Endodermal cell (in vitro differentiated cells): ENCODE measurements at places on chromosomes 1 and 21. TPM values are rescaled to one million over a fixed set of nuclear protein-coding genes. Genes with fewer than 3 reads are reported as not detected.

DNA sequence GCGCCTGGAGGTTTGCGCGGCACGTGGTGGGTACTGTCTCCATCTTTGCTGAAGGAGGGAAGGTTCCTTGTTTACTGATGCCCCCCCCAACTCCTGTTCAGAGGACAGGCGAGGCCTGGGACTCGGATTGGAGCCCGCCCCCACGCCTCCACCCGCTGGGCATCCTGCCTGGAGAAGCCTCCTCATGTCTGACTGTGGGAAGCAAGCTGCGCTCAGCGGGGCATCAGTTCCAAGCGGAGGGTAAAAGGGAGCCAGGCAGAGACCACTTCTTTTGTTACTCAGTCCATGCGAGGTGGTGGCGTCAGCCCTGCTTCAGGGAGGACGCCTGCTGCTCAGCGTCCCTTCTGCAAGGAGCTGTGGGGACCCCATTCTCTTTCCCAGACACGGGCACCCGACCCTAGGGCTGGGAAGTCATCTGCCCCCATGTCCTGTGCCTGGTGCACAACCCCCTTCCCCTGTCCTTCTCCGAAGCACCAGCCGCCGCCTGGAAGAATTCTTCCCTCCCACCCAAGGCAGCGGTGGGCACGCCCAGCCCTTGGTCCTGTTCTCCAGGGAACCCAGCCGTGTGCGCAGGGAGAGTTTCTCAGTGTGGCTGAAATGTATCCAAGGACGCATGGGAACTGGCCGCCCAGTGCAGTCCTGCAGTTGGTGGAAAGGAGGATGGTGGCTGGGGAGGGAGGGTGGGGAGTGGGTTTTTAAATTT lies 414.0 kb downstream of the CAMTA1 start:
- DNase-seq, result peak; percentile 70

DNA sequence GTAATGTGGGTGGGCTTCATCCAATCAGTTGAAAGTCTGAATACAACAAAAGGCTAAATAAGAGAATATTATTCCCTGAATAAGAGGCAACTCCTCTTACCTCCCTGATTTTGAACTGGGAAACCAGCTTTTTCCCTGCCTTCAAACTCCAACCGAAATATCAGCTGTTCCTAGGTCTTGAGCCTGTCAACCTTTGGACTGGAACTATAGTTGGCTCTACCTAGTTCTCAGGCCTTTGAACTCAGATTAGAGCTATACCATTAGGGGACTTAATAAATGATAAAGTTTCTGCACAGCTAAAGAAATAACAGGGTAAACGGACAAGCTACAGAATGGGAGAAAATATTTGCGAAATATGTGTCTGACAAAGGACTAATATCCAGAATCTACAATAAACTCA lies 43.8 kb upstream of the BEND5 start:
- no peak for DNase-seq

DNA sequence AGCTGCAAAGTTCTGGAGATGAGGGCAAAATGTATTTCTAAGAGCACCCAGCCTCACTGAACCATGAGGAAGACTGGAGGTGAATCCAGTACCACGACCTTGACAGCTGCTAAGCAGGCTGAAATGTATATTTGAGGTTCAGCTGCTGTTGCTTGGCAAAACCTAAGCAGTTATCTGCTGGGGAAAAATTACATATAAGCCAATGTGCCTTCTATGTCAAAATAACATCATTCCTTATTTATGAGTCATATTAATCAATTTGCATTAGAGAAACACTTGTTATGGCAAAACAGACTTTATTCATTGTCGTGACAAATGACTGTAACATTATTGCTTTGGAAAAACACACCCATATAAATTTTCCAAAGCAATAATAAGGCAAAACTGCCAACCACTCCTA lies 560.5 kb upstream of the NR5A2 start:
- DNase-seq, result no peak

GRCh38 chr1:99646868-99647267 lies 955 bp downstream of the PALMD start:
- DNase-seq, result no peak

The DUSP23 gene
- total RNA-seq, result 27.8 and 28.8 TPM in 2 replicates

- DNase-seq, result peak; percentile 83
Observed at GRCh38 chr1:72284348-72285073, 2.2 kb upstream of the NEGR1 start.

The PBXIP1 gene
- total RNA-seq, result 40.8 to 54.8 TPM (median 42.5 TPM) in 3 replicates

The FABP3 gene
- total RNA-seq, result 3.3 to 20.0 TPM (median 3.4 TPM) in 3 replicates

The BNIPL gene
- total RNA-seq, result 0.56 and 1.6 TPM in 2 replicates

The DCLRE1B gene
- 7.4 and 9.5 TPM in 2 replicates for total RNA-seq

The ITSN1 gene
- total RNA-seq, result 89.6 and 91.2 TPM in 2 replicates

DNA sequence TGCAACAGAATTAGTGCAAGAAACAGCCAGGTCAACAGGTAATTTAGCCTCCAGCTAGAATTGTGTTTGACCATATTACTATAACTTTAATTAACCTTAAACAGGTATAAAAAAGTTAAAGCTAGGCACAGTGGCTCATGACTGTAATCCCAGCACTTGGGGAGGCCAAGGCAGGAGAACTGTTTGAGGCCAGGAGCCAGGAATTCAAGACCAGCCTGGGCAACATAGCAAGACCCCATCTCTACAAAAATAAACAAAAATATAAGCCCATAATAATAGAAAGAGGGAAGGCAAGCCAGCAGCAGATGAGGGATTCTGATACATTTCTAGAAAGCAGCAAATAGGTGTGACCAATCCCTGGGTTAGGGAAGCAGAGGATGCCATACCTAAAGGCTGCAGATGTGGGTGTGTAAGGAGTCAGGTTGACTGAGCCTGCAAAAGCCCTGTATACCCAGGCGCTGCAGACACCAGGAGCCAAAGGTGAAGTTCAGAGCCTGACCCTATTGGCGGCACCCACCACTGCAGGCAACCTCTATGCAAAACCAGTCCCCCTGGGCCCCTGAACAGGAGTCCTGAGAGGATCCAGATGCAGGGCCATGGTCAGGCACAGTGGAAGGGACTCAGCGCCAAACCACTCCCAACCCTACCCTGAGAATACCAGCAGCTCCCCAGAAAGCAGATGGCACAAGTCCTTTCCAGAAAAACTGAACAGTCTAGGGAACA lies 19.3 kb upstream of the LSS start:
- DNase-seq, result peak; percentile 36

The CSRP1 gene
- 16.1 and 20.5 TPM in 2 replicates for total RNA-seq

GRCh38 chr1:2198571-2198970 lies 4.0 kb upstream of the FAAP20 start:
- no peak for DNase-seq

DNA sequence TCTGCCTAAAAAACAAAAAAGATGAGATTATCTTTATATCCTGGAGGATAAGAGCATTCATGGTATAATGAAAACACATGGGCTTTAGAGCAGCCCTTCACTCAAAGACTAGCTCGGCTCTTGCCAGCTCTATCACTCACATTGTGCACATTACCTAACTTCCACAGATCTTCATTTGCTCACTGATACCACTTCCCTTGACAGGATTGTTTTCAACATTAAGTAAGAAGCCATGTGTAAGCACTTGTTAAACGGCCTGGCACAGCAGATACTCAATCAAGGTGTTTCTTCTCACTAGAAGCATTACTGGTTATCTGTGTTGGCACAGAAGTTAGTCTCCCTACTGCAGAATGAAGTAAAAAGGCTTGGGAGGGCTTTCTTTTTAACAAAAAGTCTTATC lies 18.7 kb downstream of the LPGAT1 start:
- DNase-seq, result no peak

The LCE3D gene
- total RNA-seq, result not detected in 2 replicates

The GNG12 gene
- 7.7 and 9.3 TPM in 2 replicates for total RNA-seq

DNA sequence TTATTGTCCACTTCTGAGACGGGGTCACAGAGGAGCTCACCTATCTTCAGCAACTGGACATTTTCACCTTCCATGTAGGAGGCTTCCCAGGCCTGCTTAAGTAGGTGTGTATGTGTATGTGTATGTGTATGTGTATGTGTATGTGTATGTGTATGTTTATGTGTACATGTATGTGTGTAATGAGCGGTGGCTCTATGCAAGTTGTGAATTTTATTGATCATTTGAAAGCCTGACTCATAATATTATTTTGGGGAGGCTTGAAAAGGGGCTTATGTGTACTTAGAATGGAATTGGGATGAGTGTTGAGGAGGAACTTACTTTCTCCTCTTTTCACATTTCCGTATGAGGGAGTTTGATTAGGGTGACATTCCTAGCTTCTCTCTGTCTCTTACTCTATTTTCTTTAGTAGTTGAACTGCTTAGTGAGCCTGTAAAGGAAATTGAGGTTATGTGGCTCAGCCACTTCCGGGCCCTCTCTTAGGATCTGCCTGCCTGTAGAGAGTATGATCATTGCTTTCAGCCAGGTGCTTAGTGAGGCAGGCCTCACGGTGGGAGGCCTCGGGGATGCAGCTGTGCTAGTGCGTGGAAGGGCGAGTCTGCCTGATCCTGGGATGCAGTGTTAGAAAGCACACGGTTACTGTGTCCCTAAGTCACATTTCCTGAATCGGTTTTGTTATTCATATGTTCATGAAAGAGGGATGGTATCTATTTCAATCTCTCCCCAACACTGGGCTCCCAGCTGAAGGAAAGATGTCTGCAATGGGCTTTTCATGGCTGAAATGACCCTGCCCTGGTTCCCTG lies 61.0 kb downstream of the IER5 start:
- DNase-seq, result no peak

The DCAF8 gene
- total RNA-seq, result 169 and 185 TPM in 2 replicates

The POU3F1 gene
- total RNA-seq, result 0.20 to 2.0 TPM (median 0.27 TPM) in 3 replicates

- DNase-seq, result no peak
Observed at GRCh38 chr1:229704157-229704556, 78.1 kb downstream of the URB2 start.

DNA sequence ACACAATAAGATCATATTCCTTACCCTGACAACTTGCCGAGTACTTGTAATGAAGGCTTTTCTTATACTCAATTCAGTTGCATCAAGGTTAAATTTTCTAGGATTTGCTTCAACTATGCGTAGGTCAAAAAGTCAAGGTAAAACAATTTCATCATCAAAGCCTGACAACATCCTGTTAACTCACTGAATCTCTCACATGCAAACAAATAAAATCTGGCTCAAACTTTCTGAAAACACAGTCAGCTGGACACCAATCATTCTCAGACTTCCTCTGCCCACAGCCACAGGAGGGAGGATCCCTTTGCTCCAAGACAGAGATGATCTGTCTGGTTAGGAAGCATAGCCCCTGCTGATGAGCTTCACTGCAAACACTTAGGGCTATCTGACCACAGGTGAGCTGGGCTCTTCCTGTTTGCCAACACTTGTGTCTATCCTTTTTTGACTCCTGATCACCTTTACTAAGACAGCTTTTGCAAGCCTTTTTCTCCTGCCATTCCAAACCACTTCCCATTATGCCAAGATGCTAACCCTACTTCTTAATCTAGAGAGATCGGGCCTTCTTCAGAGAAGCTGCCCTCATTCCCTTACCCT lies 20.0 kb downstream of the STX6 start:
- no peak for DNase-seq

The UBE2J2 gene
- 40.4 to 72.7 TPM (median 72.6 TPM) in 3 replicates for total RNA-seq

DNA sequence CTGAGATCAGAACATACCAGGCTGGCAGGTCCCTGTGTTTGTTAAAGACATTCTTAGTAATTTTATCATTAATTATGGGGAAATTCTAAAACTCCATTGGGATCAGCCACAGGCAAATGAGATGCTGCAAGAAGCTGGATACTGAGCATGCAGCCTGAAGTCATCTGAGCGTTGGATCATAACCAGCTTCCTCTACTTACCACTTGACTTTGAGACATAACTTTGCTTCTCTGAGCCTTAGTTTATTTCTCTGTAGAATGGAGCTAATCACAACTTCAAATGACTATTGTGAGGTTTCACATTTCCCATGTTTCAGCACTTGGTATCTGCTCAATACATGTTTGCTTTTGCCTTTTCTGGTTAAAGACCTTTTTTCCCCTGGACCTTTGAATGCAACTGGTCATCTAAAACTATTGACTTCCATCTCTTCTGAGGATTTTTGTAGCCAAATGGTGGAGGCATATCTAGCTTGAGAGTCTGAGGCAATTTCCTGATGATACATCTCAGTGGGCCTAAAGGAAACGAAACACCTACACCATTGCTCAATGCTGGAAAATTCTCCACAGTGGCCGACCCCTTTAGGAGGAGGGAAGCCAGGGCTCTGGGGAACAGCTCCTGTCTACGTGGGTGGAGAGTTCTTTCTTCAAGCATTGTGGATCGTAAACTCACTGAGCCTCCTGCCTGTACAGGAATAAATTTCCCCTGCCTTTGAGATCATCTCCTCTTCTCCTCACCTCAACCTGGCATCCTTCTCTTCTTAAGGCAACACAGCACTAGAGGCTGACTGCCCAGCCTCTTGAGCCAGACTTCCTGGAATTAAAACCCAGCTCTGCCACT lies 109.1 kb upstream of the HOOK1 start:
- no peak for DNase-seq
